8988T (cell line): ENCODE measurements at places on chromosomes 6 and 20.

- no peak for DNase-seq
These were observed 9.1 kb upstream of the PBOV1 start for GRCh38 chr6:138227316-138227781.

DNA sequence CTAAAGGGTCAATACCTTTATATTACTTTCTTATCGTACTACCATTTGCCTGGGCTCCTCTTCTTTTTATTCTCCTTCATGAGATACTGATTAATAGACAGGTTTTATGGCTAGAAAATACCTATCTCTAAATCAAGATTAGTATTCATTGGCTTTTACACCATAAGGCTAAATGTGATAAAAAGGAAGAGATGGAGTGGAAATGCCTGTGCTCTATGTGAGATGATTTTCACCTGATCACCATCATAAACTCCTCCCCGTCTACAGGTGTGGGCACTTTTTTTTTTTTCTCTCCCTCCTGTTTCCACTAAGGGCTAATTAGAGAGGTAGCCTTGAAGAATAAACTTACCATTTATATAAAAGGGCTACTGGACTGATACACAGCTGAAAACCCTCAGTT, at the start of gene GLYATL3:
Gene GLYATL3 (plus strand): TSS at position 301 of the 400 bp plus-strand sequence. CDS start 12,068 bp downstream, outside the sequence.
- DNase-seq = no peak

GRCh38 chr6:29948277-29948676, 5.9 kb downstream of the HLA-A start:
- no peak for DNase-seq

- peak; percentile 63 for DNase-seq
These were observed 4.6 kb downstream of the MEA1 start for GRCh38 chr6:43009124-43009523.

- no peak for DNase-seq
These were observed 25.1 kb downstream of the ZNFX1 start for GRCh38 chr20:49252556-49253350.

GRCh38 chr6:46035242-46035641, 19.6 kb upstream of the CLIC5 start:
- no peak for DNase-seq

DNA sequence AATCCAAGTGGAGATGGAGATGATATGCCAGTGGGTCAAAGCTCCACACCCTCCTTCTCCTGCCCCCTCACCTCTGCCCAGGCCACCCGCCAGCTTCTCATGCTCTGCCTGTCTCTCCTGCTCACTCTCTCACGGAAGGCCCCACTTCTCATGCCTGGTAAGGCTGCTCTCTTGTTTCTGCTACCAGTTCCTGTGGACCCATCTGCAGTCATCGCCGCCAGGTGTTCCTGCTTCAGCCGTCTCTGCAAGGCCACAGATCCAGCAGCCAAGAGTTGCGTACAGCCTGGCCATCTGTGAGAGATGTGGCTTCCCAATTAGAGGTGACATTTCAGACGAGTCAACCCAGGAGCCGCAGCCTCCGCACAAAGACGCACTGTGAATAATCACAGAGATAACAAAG, 40.8 kb upstream of the NXT1 start:
- DNase-seq = no peak

DNA sequence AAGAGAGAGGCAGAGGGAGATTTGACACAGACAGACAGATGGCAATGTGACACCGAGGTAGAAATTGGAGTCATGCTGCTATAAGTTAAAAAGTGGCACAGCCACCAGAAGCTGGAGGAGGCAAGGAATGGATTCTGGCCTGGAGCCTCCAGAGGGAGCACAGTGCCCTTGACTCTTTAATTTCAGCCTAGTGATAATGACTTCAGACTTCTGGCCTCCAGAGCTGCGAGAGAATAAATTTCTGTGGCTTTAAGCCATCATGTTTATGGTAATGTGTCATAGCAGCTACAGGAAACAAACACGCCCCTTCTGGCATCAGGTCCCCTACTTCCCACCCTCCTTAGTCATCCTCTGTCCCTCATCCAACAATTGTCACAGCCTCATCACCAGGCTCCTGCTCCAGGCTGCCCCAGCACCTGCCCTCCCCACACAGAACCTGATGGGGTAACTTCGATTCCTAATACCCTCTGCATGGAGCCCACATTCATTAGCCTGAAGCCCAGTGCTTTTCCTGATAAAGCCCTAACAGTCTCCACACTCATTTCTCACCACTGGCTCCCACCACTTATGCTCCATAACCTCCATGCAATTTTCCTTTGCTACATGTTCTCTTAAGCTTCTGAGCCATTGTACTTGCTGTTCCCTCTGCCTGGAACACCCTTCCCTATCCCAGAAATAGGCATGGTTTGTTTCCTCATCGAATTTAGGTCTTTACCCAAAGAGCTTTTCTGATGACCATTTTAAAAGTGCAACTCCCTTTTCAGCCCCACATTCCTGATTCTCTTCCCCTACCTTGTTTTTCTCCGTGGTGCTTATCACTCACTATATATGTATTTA, 69.7 kb upstream of the TOX2 start:
- DNase-seq = no peak
